ENCODE measurements at places on chromosomes 1 and 21.
A peak's percentile ranks its signal among the peaks of the same experiment; 100 is the strongest.

DNA sequence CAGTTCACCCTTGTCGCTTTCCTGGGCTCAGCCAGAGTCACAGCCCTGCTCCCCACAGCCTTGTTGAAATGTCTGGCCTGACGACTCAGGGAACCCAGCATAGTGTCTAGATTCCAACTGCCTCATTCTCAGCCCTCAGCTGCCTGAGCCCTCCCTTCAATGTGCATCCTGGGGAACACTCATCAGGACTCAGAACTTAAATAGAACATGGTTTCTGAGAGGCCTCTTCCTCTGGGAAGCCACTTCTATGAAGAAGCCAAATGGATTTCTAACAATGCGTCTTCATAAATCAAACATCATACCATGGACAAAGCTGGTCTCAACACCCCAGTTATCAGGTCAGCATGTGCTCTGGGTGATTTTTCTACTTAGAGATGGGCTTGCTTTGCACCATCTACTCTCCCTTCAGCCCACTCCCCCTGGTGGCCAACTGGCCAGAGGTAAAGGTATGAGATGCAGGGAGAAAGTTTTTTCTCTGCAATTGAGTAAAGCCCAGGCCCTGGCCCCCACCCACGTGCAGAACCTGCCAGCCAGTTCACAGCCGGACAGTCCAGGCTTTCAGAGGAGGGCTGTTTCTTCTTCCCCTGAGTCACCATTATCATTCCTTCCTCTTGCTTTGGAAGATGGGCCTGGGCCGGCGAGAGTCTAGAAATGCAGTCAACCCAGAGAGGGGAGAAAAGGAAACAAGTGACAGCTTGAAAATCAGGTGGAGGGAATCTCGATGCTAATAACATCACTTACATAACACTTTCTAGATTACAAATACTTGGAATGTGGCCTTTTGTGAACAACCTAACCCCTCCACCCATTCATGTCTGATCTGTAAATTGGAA lies 32.1 kb downstream of the CD244 start:
- DNase-seq: peak; percentile 81

- no peak for DNase-seq
These were observed 55.2 kb upstream of the ANGPTL1 start for GRCh38 chr1:178926046-178926445.

DNA sequence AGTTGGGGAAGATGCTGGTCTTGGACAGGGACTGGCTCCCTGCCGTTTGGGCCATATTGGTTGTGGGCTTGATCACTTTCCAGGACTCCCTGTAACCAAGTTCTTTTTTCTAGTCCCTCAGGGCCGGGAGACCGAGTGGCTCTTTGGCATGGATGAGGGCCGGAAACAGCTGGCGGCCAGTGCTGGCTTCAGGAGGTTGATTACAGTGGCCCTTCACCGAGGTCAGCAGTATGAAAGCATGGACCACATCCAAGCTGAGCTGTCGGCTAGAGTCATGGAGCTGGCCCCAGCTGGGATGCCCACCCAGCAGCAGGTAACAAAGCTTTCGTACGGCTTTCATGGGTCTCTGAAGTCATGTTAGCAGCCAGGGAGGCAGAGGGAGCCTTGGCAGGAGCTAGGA lies 4.3 kb downstream of the METTL13 start:
- no peak for DNase-seq

DNA sequence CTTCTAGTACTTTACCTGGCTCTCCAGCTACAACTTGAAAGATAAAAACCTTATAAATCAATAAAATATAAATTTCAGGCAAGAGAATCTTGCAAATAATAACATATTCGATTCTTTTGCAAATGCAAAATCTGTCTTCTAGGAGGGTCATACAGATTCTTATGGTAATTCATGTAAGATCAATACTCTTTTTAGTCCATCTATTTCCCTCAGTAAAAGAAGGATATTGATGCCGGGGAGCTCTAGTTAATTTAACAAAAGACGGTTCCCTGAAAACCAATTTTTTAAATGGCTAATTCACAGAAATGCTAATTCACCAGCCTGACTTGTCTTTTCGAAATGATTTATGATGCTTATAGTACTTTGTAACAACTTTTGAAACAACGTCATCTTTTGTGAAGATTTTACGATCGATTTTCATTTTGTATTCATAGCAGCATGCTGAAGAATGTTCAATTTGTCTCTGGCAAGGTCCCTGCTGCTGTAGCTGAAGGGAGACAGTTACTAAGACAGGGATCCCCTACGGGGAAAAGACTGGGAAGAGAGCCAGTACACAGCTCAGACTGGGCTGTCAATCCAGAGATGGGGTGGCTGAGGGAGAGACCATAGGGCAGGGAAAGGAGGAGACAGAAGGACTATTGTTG lies 90.6 kb upstream of the SPAG17 start:
- no peak for DNase-seq

- DNase-seq: no peak
These were observed 179.3 kb downstream of the TNR start for GRCh38 chr1:175564119-175564518.

- no peak for DNase-seq
These were observed 10.4 kb downstream of the SLC66A1 start for GRCh38 chr1:19322481-19322880.
